ENCODE measurements at places on chromosomes 11 and 22.

GRCh38 chr11:116649268-116649667 is 123.5 kb downstream of the BUD13 start:
- DNase-seq: no peak

- no peak for DNase-seq
Observed at GRCh38 chr11:101445761-101446160, 138.0 kb downstream of the TRPC6 start.

- no peak for DNase-seq
Observed at GRCh38 chr11:28417601-28418323, 309.6 kb downstream of the METTL15 start.

GRCh38 chr11:2090172-2091111 is 48.7 kb downstream of the IGF2 start:
- DNase-seq: no peak

DNA sequence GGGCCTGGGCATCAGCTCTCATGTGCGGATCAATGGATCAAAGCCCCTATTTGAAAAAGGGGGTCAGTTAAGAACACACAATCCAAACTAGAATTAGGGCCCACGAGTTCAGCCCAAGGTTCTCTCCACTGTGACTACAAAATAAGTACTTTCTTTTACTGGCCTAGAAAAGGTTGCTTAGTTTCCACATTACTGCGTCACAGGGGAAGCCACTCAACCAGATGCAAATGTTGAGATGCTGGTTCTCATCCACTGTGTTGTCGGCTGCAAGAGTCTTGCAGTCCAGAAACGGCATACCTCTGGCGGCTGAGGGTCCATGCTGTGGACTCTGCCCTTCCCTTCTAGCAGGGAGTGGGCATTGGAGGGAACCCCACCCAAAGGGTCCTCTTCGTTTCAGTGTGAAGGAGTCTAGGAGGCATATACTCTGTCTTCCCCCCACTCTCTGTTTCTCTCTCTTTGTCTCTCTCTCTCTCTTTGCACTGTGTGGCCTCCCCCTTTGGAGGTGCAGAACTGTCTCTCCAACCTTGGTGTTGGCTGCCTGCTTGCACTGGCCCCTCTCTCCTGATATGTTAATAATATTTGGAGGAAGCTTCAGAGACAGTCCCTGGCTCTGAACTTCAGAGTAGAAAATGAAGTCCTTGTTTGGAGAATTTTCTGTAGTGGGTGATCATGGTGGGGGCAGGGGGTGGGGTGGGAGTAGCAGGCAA is 99.0 kb upstream of the NNMT start:
- no peak for DNase-seq

Measured in neuronal stem cell (in vitro differentiated cells).